Activated naive CD4-positive, alpha-beta T cell (primary cell): ENCODE measurements at places on chromosomes 4 and X.

DNA sequence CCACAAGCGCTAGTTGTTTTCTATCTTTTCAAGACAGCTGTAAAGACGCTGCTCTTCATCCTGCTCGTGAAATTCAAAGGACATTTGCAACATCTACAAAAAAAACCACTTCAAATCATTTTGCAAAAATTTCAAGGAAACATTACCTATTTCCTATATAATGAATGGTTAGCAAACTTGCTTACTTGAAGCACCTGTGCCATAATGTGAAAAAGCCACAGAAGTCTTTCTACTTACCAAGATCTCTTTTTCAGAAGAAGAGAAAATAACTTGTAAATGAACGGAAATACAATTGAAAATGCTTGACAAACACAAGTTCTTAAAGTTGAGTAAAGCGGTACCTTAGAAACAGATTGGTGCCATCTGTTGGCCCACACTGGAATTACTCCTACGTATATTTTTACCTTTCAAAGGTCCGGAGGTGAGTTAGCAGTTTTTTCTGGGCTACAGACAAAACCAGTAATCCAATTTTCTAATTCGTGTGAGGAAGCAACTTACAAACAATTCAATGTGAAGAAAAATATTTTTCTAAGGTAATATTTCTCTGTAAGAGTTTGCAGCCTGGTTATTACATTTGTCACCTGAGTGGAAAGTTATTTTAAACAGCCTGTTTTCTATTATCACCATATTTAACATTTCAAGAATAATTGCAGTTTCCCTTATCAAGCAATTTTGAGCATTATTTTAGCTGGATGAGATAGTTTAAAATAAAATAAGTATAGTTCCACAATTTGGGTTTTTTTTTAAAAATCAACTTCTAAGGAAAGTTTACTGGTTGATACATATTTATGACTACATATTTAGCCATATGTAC lies at the start of gene TLR6:
TLR6 (minus strand) TSS at position 294 of the 814 bp plus-strand sequence. CDS start 27,344 bp downstream, outside the sequence.
- DNase-seq: no peak

DNA sequence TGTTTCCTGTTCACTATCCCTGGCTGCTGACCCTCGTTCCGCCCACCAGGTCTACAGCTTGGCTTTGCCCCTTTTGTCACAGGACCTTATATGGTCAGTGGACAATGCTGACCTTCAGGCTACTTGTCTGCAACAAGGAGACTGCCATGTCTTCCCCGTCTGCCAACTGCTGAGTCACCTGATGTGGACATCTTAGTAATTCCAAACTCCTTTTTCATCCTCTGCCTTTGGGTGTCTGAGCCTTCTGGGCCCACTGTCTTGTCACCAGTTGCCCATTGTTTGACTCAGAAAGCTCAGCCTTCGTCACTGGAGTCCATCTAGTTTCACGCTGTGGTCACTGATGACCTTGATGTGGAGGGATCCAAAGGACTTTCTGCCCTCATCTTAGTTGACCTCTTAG lies 30.2 kb downstream of the GPRIN3 start:
- DNase-seq: no peak

DNA sequence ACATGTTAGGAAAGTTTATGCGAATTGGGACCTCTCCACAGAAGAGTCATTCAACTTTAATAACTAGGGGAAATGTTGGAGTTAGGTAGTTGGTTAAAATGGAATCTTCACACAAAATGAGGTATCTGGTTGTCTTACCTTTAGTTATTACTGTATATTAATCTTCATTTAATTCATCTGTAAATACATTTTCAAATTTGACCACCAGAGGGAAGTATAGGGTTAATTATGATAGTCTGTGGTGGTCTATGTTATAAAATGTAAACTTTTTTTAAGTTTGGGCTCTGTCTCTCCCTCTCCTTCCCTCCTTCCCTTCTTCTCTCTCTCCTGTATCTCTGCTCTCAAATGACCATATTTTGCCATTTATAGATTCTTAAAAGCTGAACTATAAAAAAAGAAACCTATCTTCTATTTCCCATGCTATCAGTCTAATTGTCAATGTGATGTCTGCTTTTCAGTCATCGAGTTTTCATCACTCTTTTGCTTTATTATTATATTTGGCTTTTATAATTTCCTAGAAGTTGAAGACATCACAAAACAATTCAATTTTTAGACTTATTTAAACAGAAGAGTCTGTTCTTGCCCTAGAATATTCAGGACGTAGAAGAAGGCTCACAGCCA lies 49.8 kb downstream of the TMEM144 start:
- no peak for DNase-seq

DNA sequence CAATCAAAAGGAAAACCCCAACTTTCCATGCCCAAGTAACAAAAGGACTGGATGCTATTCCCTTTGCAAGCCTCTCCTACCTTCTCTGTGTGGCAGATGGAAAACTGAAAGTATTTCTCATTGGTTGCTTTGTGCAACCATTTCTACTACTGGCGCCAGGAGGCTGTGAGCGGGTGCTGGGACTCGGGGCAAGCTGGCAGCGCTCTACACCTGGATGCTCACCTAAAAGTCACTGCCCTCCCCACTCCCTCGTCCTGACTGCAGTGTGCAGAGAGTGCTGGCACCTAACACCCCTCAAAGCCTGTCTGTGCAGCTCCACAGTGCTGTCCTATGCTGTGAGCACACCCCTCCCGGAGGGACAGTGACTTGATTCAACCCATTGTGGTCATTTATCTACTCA lies 54.2 kb upstream of the STS start:
- no peak for DNase-seq

DNA sequence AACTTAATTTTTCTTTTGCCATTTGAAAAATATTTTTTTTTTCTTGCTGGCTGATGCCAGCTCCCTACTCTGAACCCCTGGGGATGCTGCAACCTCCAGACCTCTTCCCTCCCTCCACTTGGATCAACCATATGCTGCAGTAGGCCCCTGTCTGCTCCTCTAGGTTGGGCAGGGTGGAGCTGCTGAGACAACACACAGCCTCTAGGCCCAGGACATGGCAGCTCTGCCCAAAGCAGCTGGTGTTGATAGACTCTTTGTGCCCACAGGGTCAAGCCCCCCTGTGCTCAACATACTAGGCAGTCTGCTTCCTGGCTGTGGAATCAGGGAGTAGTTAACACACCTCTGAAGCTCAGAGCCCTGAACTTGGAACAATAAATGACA lies 19.9 kb upstream of the CLNK start:
- no peak for DNase-seq

GRCh38 chrX:69133921-69134542 lies 31.2 kb downstream of the PJA1 start:
- no peak for DNase-seq

GRCh38 chr4:179880756-179881155 lies 2362.4 kb upstream of the TENM3 start:
- DNase-seq: no peak

GRCh38 chr4:16721613-16722291 lies 176.7 kb downstream of the LDB2 start:
- no peak for DNase-seq

- DNase-seq: no peak
Measured at GRCh38 chrX:72676465-72676864, 37.6 kb downstream of the PHKA1 start.

DNA sequence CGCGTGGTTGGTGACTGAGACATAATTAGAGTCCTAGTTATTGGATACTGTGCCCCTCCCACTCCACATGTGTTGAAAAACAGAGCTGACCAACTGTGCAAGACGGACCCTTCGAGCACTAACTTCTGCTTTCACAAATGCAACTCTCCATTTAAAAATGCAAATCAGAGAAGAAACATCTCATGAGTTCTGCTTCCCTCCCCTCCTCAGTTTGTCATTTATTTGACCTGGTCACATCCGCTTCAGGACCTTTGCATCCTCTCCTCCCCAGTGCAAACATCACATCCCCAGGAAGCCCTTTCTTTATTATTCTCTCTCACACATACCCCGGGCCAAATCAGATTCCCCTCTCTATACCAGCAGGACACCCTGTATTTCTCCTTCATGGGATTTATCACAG lies 38.1 kb upstream of the NOCT start:
- DNase-seq: no peak

GRCh38 chr4:90845777-90846176 lies 718.6 kb downstream of the CCSER1 start:
- no peak for DNase-seq

DNA sequence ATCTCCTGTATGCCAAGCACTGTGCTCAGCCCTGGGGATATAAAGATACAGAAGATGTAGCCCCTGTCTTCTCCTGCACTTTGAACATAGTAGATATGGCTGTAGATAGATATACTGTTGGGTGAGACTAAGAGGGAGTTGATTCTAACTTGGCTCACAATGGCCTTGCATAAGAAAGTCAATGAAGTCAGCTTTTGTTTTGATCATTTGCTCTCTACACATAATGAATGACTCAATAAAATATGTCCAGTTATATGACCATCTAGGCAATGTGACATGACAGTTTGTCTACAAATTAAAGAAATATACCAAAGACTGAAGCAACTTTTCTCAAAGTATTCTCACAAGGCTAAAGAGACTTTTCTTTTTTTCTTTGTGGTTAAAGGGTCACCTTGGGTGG lies 147.6 kb upstream of the DIPK2B start:
- DNase-seq: no peak

GRCh38 chrX:26670521-26670920 lies 454.6 kb downstream of the MAGEB5 start:
- DNase-seq: no peak

- no peak for DNase-seq
Measured at GRCh38 chr4:170259631-170260153, 169.9 kb upstream of the AADAT start.

DNA sequence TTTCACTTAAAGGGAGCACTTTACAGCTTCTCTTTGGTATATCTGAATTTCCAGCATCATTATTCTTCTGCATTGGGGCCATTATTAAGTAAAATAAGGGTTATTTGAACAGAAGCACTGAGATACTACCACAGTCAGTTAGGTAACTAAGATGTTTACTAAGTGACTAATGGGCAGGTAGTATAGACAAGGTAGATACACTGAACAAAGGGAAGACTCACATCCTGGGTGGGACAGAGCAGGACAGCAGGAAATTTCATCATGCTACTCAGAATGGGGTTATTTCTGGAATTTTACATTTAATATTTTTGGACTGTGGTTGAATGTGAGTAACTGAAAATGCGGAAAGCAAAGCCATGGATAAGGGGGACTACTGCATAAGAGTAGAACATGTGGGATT lies 316.0 kb downstream of the CCSER1 start:
- DNase-seq: no peak

- no peak for DNase-seq
Measured at GRCh38 chrX:118825227-118825626, 1.6 kb downstream of the ZCCHC12 start.

GRCh38 chr4:67080046-67080557 lies 465.2 kb downstream of the CENPC start:
- DNase-seq: no peak

DNA sequence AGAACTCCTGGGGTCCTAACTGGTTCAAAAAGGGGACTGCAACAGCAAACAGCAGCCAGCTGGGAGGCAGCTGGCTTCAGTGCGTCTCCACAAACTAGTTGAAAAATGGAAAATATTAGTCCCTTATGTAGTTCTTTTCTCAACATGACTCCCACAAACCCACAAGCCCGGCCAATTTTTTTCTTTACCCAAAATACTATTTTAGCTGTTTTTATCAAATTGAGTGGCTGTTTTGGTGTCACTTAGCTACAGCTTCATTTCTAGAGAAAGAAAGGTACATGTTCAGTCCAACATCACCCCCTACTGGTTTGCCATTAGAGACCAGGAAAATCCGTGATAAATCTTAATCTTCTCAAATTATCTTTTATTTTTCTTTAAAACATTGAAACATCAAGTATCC lies 97.2 kb downstream of the GUCY2F start:
- no peak for DNase-seq

GRCh38 chr4:151488968-151489367 lies 80.0 kb downstream of the FHIP1A start:
- no peak for DNase-seq

DNA sequence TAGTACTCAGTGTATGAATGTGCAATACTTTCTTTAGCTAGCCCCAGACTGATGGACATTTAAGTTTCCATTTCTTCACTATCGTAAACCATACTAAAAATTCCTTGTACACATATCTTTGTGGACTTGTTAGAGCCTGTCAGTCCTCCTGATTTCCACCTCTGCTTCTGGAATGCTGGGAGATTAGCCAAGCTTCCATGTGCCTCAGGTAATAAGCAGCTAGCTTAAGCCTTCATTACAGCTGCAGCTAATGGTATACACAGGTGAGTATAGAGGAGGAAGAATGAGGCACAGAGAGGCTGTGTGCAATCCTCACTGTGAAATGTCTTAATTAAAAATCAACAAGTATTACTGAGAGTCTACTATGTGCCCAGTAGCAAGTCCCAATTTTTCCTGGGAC lies 9.8 kb downstream of the SMIM9 start:
- DNase-seq: no peak

GRCh38 chr4:103032574-103032973 lies 13.1 kb upstream of the SLC9B1 start:
- no peak for DNase-seq

DNA sequence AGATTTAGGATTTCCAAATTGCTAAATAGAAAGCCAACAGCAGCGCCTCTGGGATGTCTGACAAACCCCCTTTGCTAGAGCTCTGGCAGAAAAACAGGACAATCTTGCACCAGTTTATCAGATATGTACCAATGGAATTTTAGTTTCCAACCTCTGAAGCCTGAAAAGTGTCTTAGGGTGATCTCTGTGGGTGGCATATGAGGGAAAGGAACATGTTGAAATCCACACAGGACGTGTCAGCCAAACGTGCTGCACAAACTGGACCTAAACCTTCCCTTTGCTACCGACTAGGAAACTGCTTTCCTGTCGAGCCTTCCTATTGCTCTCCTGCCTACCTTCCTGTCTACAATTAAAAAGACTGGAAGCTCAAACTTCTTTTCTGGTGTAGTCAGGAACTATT lies 53.5 kb downstream of the REELD1 start:
- no peak for DNase-seq

GRCh38 chr4:55611358-55612059 lies 19.5 kb upstream of the PDCL2 start:
- DNase-seq: no peak

DNA sequence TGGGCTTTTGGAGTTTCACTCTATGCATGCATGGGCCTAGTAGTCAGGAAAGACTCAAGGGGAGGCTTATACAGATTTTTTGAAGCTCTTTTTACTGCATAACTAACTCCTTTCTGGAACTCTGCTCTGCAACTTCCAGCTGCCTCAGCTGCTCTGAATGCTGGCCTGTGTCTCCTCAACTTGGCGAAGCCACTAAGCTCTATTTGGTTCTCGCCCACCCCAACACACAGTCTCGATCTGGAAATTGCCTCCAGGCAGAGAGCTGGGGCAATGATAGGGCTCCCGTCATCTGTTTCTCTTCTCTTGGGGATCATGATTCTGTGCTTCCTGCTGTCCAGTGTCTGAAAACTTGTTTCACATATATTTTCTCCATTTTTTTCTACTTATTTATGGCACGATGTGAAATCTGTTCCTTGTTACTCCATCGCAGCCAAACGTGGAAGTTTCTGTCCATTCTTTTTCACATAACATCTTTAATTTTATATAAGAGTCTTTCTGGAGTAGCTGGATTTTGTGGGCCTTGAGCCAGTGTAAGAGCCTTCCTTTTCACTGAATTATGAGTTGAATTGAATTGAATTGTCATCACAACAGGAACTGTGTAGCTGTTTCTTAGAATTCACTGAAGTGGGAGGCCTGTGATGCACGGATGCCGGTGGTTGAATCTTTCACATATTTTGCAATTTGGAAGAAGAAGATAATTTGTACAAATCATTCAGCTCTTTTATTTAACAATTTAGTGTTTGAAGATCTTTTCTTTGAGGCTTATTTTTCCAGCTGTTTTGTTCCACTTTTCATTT lies 9.0 kb downstream of the ZNF275 start:
- no peak for DNase-seq
